ENCODE measurements at places on chromosomes 13 and 19.
A peak's percentile ranks its signal among the peaks of the same experiment; 100 is the strongest.

DNA sequence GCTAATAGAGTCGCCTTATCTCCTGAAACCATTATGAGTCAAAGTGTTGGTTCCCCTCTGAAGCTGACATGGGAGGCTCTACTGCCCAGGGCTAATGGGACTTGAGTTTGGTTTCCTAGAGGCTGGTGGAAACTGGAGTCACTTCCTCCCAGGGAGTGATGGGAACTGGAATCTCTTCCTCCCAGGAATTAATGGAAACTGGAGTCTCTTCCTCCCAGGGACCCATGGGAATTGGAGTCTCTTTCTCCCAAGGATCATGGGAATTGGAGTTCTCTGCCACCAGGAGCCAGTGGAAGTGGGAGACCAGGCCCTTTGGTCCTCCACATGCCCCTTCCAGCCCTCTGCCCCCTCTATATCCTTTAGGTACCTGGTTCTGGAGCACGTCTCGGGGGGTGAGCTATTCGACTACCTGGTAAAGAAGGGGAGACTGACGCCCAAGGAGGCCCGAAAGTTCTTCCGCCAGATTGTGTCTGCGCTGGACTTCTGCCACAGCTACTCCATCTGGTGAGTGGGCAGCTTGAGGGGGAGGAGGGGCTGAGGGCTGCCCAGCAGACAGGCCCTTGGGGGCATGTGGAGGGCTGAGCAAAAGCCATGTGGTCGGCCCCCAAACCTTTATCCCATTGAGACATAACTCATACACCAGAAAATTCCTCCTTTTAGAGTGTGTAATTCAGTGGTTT, 5.5 kb downstream of the BRSK1 start:
- DNase-seq: no peak

DNA sequence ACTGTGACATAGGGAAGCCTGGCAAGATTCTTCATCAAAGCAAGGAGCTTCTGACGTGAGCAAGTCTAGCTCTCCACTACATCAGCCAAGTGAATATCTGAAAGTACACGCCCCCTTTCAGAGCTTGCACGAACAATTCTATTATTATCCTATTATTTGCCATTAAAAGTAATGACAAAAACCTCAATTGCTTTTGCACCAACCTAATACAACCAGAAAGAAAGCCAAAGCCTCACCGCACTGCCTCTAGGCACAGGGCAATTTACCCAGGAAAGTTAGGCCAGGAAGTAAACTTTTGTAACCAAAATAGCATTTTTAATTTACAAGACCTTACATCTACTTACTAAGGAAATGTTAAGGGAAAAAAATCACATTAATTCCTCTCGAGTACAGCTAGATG, 41.2 kb downstream of the LATS2 start:
- no peak for DNase-seq

DNA sequence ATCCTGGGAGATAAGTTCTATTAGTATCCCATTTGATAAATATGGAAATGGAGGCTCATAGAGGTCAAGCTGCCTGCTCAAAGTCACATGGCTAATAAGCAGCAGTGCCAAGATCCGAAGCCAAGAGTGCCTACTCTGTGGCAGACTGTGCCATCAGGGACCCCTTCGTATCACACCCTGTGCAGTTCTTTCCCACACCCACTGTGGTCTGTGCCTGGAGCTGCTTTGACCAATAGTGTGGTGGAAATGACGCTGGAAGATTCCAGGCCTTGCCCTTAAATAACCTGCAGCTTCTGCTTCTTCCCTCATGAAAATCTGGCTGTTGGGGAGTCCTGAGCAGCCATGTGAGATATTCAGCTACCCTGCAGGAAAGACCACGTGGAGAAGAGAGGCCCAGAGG, 10.1 kb downstream of the OPA3 start:
- no peak for DNase-seq

- DNase-seq: no peak
Observed at GRCh38 chr13:77360032-77360685, 33.3 kb upstream of the MYCBP2 start.

GRCh38 chr19:5804516-5805461, at the start of gene NRTN:
NRTN (plus strand) TSS chr19:5805067; CDS start chr19:5824166, 19,099 bp downstream.
- DNase-seq: peak; percentile 65

GRCh38 chr13:42594481-42595252, 20.7 kb downstream of the TNFSF11 start:
- peak; percentile 60 for DNase-seq

GRCh38 chr13:81988567-81988966, 1647.6 kb upstream of the SPRY2 start:
- DNase-seq: no peak

GRCh38 chr19:38194061-38194701, 29.8 kb downstream of the DPF1 start:
- no peak for DNase-seq

DNA sequence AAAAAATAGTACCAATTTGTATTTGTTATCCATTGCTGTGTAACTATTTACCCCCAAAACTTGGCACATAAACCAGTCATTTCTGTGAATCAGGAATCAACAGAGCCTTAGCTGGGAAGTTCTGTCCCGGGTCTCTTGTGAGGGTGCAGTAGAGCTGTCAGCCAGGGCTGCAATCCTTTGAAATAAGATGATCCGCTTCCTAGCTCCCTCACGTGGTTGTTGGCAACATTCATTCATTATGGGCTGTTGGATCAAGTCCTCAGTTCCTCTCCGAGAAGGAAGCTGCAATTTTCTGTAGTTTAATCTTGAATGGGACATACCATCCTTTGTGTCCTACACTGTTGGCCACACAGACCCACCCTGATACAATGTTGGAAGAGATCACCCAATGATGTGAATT, 277.2 kb downstream of the SUCLA2 start:
- no peak for DNase-seq

DNA sequence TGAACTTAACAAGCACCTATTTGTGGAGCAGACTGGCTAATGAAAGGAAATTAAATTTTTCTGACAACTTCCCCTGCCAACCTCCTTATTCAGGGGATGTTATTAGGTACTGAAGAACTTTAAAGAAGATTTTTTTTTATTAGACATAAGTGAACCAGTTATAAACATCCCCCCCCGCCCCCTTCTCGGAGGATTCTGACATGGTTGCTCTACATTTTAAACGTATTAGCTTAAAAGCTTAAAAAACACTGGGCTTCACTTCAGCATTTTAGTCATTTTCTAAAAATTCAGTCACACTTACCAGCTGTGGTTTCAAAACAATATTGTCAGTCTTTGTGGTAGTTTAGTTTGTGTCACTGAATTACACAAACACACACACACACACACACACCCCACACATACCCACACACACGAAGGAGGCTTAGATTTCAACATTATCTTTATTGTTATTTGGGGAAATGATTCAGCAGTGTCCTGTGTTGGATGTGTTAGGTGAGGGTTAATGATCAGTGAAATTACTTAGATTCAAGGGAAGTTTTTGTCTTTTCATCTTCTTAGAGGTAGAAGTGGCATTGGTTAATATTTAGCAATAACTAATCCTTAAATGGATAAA, 145.7 kb downstream of the PCCA start:
- DNase-seq: no peak

GRCh38 chr19:46852830-46853229, 2.2 kb upstream of the AP2S1 start:
- DNase-seq: no peak

- no peak for DNase-seq
Observed at GRCh38 chr13:78601874-78602560, 1.3 kb downstream of the POU4F1 start.

DNA sequence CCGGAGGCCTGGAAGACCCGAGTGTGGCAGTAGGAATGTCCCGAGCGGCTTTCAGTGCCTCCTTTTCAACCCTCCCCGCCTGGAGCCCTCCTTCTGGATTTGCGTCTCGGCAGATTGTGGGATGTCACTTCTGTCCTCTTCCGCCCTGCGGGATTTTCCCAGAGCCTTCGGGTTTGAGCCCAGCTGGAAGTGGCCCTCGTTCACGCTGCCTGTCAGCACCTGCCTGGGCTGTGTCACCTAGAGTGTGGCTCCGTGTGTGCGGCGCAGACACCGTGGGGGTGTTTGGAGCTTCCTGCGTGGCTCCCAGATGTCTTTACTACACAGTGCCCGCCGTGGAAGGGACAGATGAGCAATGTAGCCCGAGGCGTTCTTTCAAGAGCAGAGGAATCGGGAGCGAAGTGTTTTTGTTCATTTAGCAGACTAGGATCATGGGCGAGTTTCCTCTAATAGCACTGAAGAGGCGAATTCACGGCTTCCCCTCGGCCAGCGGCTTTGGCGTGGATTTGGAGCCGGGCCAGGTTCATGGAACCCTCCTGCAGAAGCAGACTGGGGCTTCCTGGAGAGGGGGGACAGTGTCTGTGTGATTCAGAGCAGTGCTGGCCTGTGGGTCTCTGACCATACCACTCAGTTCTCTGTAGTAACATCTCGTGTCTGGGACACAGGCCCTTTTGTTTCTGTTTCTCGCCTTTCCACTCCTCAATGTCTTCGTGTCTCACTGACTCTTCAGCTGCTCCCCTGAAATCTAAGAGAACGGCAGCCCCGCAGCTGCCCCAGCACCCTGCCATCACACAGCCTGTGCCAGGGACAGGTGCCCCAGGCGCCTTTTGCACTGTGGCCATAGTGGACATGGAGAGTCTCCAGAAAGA, 68.0 kb downstream of the KDM4B start:
- no peak for DNase-seq

- DNase-seq: no peak
Observed at GRCh38 chr13:53569453-53569852, 540.8 kb downstream of the OLFM4 start.

- DNase-seq: no peak
Observed at GRCh38 chr19:23381114-23381513, 14.2 kb downstream of the ZNF91 start.

DNA sequence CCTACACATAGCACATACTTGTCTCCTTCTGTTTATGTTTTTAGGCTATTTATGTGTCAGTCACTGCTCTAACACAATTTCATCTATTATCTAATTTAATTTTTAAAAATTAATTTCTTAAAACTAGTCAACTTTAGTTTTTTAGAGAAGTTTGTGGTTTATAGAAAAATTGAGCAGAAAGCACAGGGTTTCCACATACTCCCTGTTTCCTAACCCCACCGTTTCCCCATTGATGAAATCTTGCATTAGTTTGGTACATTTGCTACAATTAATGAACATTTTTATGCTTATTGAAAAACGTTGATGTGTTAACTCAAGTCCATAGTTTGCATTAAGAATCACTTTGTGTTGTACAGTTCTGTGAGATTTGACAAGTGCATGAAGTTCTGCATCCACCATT, 53.5 kb downstream of the TNFSF13B start:
- no peak for DNase-seq

DNA sequence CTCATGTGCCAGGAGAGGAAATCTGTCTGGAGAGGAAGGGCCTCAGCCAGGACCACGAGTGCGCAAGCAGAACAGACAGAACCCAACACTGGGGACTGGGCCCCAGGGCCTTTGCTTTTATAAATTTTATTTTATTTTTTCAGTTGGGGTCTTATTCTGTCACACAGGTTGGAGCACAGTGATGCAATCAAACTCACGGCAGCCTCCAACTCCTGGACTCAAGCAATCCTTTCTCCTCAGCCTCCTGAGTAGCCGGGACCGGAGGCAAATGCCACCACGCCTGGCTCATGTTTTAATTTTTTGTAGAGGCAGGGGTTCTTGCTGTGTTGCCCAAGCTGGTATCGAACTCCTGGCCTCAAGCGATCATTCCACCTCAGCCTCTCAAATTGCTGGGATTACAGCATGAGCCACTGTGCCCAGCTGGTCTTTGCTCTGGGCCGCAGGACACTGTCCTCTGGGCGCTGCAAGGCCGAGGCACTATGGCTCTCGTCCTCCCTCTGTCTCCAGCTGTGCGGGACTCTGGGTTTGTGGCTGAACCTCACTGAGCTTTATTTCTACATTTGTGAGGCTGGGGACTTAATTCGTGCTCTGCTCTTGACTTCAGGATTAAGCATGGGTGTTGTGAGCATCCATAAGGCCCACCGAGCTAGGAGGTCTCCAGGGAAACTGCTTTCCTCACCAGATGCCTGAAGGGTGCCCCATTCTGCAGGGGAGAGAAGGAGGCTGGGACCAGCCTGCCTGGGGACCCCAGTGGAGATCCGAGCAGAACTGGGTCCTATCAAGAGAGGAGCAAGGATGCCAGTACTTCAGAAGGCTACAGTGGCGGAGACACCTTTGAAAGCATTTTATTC, 144.2 kb upstream of the VSTM2B start:
- no peak for DNase-seq

- no peak for DNase-seq
Observed at GRCh38 chr13:97077341-97077740, 83.1 kb upstream of the OXGR1 start.

DNA sequence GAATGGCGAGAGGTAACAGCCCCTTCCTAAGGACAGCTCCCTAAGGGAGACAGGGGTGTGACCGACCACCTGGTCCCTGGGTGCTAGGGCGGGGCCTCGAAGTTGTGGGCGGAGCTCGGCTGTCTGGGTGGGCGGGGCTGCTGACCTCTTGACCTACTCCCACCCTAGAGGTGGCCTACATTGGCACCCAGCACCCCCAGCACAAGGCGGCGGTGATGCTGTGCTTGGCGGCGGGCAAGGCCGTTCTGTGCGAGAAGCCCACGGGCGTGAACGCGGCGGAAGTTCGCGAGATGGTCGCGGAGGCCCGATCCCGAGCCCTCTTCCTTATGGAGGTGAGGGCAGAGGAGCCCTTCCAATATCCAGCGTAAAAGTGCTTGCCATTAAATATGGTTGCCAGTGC, 2.4 kb downstream of the DHDH start:
- no peak for DNase-seq

DNA sequence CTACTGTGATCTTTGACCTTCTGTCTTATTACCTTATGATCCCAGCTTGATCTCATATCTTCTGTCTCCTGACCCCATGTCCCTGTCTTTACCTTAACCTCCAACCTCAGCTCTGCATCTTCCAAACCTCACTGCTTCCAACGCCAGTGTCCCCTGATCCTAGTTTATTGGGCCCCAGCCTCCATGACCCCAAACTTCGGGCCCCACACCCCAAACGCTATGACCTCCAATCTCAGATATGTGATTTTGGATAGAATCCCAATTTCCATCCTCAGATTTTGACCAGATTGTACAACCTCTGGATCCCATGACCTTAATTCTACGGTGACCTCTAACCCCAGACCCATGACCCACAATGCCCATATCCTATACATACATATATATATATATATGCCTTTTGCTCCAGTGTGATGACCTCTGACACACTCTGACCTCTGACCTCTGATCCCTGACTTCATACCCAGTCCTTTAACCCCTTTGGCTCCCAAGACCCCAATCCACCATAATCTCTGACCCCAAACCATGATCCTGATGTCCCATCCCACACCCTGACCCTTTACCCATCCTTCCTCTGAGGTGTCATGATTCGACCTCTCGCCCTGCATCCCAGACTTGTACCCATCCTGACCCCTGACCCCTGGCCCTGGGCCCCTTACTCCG, 3.5 kb downstream of the KLK12 start:
- no peak for DNase-seq

GRCh38 chr19:35780717-35781116, 5.4 kb downstream of the ARHGAP33 start:
- DNase-seq: no peak

- no peak for DNase-seq
Observed at GRCh38 chr19:11295665-11296245, at the start of gene TSPAN16. TSPAN16 (plus strand) TSS chr19:11296160; CDS start chr19:11296298, 138 bp downstream.

DNA sequence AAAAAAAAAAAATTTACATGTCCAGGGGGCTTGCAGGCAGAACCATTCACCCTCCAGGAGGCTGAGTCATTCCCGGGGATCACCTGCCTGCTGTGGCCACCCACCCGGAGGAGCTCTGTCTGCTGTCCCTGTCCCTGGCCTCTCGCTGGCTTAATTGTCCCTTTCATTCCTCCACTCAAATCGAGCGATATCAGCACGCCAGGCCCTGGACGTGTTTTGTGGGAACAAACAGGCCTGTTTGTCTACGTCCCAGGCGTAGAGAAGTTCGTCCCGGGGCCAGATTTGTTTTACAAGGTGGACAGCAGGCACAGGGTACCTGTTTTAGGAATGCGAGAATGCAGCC, 21.2 kb downstream of the SULT2B1 start:
- DNase-seq: no peak

- no peak for DNase-seq
Observed at GRCh38 chr13:21580736-21581135, 23.2 kb downstream of the MICU2 start.
